ENCODE measurements at places on chromosomes 16 and 17. TPM values are rescaled to one million over a fixed set of nuclear protein-coding genes. Genes with fewer than 3 reads are reported as not detected.

The TEX19 gene
- total RNA-seq, result not detected

The TMEM204 gene
- total RNA-seq, result 37.1 TPM

The TP53TG3 gene
- not detected for total RNA-seq

The MFSD6L gene
- 0.12 TPM for total RNA-seq

The ITGAD gene
- 0.09 TPM for total RNA-seq

The CXCL16 gene
- total RNA-seq, result 0.70 TPM

The GRAPL gene
- total RNA-seq, result 8.1 TPM

The RNF43 gene
- total RNA-seq, result 0.23 TPM

The TMC7 gene
- not detected for total RNA-seq

The GSDMA gene
- not detected for total RNA-seq

The KRT16 gene
- not detected for total RNA-seq

The PRSS8 gene
- total RNA-seq, result not detected

The FDXR gene
- total RNA-seq, result 38.2 TPM

The GPR139 gene
- not detected for total RNA-seq

The LRRC37A3 gene
- total RNA-seq, result 12.6 TPM

The SHCBP1 gene
- 60.6 TPM for total RNA-seq

The PERCC1 gene
- total RNA-seq, result not detected

The CIITA gene
- 68.7 TPM for total RNA-seq

The LDHD gene
- not detected for total RNA-seq

The ASB16 gene
- not detected for total RNA-seq

The EVI2A gene
- total RNA-seq, result 37.3 TPM

The GRAP gene
- total RNA-seq, result 10.4 TPM

The ZNF205 gene
- total RNA-seq, result not detected

The CCL16 gene
- total RNA-seq, result not detected

The P2RX1 gene
- 0.58 TPM for total RNA-seq

The RCVRN gene
- total RNA-seq, result not detected

The CIBAR2 gene
- total RNA-seq, result not detected

The PTGES3L gene
- 0.30 TPM for total RNA-seq

All from activated CD8-positive, alpha-beta memory T cell treated with anti-CD3 and anti-CD28 coated beads, Interleukin-2, amount 10 ng/mL, durations not matched to agents 7 days and 5 days (primary cell).